Astrocyte (in vitro differentiated cells and primary cell): ENCODE measurements at places on chromosomes 11 and 22. TPM values are rescaled to one million over a fixed set of nuclear protein-coding genes. Genes with fewer than 3 reads are reported as not detected.

DNA sequence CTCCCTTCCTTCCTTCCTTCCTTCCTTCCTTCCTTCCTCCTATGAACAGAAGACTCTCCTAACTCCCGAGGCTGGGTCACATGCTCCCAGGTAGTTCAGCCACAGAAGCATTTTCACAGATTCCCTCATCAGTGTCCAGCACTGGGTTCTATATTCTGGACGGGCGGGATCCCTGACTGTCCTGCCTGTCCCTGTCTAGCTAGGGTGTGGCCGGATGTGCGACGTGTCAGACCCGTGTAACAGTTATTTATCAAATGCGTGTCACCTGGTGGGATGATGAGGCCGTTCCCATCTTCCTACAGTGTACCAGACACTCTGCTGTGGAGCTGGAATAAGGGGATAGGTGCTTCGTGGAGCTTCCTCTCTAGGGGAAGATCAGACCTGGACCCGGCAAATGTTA, 901.0 kb downstream of the BRD1 start:
- no peak for DNase-seq

The MRGPRE gene
- total RNA-seq: not detected in 2 replicates

The BATF2 gene
- 4.5 and 5.0 TPM in 2 replicates for total RNA-seq

- DNase-seq: peak; percentile 58
Measured at GRCh38 chr11:76005756-76006155, 190.7 kb downstream of the UVRAG start.

The UBQLN3 gene
- total RNA-seq: not detected in 2 replicates
